ENCODE measurements at places on chromosomes 13 and 19. TPM values are rescaled to one million over a fixed set of nuclear protein-coding genes. Genes with fewer than 3 reads are reported as not detected.

Gene BSPH1
- total RNA-seq = not detected

Gene STOML3
- total RNA-seq = not detected

Gene GARIN5A
- total RNA-seq = not detected

Gene NLRP5
- not detected for total RNA-seq

Gene SRRM5
- total RNA-seq = not detected

Gene FGF21
- total RNA-seq = not detected

Gene C3
- total RNA-seq = 0.28 TPM

Gene PSG2
- total RNA-seq = not detected

Gene KASH5
- total RNA-seq = not detected

Gene LRP3
- total RNA-seq = 12.0 TPM

Gene BSG
- total RNA-seq = 352 TPM

Gene LAIR1
- total RNA-seq = not detected

Gene MBD3L3
- total RNA-seq = not detected

Gene MBD3L2
- total RNA-seq = not detected

Gene CGB5
- total RNA-seq = not detected

Gene KLK3
- total RNA-seq = not detected

Data from pulmonary artery endothelial cell (primary cell).